A549 treated with RU486 at 1 μM for 4 hours (cell line): ENCODE measurements at places on chromosomes 4 and X. TPM values are rescaled to one million over a fixed set of nuclear protein-coding genes. Genes with fewer than 3 reads are reported as not detected.

GPC3 gene
- total RNA-seq: 0.27 TPM in 1 of 5 replicates, not detected in the others

STATH gene
- total RNA-seq: not detected in 5 replicates

GPR50 gene
- total RNA-seq: 0.07 to 0.24 TPM (median 0.12 TPM) in 5 replicates

ZNF711 gene
- 0.24 to 1.1 TPM (median 0.89 TPM) in 5 replicates for total RNA-seq

TMEM150C gene
- 0.67 to 1.4 TPM (median 0.93 TPM) in 5 replicates for total RNA-seq

SMR3B gene
- not detected in 5 replicates for total RNA-seq

NPY5R gene
- total RNA-seq: not detected in 5 replicates

PIN4 gene
- total RNA-seq: 34.6 to 72.9 TPM (median 48.1 TPM) in 5 replicates

TSPAN5 gene
- total RNA-seq: 11.3 to 16.9 TPM (median 16.0 TPM) in 5 replicates

ARMCX1 gene
- total RNA-seq: 0.19 to 0.51 TPM (median 0.43 TPM) in 5 replicates

CNOT6L gene
- total RNA-seq: 6.8 to 11.5 TPM (median 9.9 TPM) in 5 replicates
